ENCODE measurements at places on chromosomes 11 and 22.

GRCh38 chr22:40758390-40758789 lies 60.8 kb downstream of the SLC25A17 start:
- no peak for ATAC-seq

GRCh38 chr22:24175160-24175808 lies 6.0 kb upstream of the SUSD2 start:
- peak; percentile 57 for ATAC-seq

DNA sequence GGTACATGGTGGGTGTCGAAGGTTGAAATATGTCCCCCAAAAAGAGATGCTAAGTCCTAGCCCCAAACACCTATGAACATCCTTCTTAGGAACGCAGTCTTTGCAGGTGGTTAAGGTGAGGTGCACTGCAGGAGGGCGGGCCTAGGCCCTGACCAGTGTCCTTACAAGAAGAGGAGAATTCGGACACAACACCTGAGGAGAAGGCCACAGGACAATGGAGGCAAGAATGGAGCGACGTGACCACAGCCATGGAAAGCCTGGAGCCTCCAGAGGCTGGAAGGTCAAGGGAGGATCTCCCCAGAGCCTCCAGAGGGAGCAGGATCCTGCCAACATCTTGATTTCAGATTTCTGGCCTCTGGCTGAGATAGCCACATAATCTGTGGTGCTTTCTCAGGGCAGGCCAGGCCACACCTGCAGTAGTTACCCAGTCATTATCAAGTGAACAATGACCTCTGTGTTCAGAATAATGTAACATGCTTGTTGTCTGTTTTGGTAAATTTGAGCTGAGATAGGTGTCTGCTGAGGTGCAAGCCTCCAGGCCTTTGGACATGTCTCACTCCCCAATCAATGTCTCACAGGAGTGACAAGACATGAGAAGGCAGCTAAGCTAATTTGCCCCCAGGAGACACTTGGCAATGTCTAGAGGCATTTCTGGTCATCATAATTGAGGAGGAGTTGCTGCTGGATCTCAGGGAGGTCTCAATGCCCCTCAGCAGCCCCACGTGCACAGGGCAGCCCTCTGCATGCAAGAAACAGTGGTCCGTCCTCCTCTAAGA lies 498.9 kb downstream of the BRD1 start:
- no peak for ATAC-seq

DNA sequence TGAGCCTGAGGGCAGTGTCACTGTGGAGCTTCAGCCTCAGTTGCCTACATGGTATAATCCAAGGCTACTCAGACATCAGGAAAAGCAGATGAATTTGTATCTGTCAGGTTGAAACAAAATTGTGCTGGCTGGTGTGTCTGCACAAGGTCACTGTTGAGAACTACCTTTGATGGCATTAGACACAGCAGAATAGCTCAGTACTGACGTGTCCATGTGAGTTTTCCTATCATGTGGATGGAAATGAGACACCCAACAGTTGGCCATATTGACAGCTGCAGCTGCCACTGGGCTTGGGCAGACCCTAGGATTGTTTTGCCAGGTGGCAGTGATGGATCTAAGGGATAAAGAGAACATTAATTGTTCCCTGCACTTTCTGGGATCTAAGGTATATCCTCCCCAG lies 15.8 kb downstream of the CCDC134 start:
- no peak for ATAC-seq

DNA sequence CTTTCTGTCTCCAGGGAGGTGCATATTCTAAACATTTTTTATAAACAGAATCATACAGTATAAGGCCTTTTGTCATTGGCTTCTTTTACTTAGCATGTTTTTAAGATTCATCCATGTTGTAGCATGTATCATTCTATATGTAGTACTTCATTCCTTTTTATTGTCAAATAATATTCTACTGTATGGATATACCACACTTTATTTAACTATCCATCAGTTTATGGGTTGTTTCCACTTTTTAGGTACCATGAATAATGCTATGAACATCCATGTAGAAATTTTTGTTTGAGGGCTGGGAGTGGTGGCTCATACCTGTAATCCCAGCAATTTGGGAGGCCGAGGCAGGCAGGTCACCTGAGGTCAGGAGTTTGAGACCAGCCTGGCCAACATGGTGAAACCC lies 73.1 kb downstream of the PHF21A start:
- ATAC-seq = no peak

GRCh38 chr11:41446107-41446506 lies 13.3 kb downstream of the LRRC4C start:
- ATAC-seq = no peak

All from motor neuron (in vitro differentiated cells).